HT1080 (cell line): ENCODE measurements at places on chromosomes 7 and 10. TPM values are rescaled to one million over a fixed set of nuclear protein-coding genes. Genes with fewer than 3 reads are reported as not detected.

The LBX1 gene
- total RNA-seq = not detected in 2 replicates

The ACTL6B gene
- not detected in 2 replicates for total RNA-seq

DNA sequence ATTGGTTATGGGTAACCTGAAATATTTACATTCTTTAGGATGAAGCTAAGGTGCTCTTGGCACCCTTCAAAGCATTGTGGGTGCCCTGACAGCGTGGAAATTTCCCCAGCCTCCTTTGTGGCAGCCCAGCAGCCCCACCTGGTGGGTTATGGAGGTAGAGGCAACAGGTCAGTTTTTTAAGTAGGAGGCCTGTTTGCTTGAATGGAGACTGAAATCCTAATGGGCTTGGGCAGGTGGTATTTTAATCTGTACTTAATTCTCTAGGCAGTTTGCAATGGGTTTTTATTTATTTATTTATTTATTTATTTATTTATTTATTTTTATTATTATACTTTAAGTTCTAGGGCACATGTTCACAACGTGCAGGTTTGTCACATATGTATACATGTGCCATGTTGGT lies 139.4 kb downstream of the EPC1 start:
- DNase-seq = peak; percentile 19

DNA sequence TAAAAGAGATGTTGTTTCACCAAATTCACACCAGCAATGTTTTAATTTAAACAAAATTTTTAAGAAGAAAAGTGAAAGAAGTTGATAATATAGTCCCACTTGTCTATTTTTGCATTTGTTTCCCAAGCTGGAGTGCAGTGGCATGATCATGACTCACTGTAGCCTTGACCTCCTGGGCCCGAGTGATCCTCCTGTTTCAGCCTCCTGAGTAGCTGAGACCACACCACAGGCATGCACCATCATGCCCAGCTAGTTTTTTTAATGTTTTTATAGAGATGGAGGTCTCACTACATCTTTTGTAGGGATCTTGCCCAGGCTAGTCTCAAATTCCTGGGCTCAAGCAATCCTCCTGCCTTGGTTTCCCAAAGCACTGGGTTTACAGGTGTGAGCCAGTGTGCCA lies 14.1 kb upstream of the NDUFA5 start:
- peak; percentile 52 for DNase-seq
